ENCODE measurements at places on chromosomes 7 and 10.

- no peak for DNase-seq
These were observed 16.2 kb downstream of the SORBS1 start for GRCh38 chr10:95544783-95545500.

DNA sequence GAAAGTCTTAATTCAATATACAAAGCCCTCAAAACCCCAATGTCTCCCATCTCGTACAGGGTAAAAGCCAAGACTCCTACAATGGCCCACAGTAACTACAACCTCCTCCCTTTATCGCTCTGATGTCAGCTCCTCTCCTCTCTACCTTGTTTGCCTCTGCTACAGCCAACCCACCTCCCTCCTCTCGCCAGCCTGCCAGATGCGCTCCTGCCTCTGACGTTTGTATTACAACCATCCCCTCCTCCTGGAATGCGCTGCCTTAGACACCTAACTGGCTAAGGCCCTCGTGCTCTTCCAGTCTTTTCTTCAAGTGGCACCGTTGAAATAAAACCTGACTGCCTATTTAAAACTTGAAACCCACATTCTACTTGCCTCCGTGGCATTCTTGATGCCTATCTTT lies 115.3 kb upstream of the MYO3A start:
- DNase-seq: no peak

DNA sequence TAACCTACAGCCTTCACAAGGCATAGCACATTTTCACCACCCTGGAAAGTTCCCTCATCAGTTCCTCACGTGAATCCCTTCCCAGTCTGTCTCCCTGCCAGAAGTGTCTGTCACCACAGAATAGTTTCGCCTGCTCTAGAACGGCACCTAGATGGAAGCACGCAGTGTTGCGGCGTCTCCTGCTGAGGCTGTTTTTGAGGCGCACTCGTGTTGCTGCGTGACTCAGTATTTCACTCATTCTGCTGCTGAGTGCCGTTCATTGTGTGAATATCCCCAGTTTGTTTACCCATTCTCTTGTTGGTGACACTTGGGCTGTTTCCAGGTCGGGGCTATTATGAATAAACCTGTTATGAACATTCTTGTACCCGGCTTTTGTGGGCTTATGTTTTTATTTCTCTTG lies 12.8 kb downstream of the NOS3 start:
- DNase-seq: no peak

- no peak for DNase-seq
These were observed 250.0 kb upstream of the KLF6 start for GRCh38 chr10:4034907-4035598.

DNA sequence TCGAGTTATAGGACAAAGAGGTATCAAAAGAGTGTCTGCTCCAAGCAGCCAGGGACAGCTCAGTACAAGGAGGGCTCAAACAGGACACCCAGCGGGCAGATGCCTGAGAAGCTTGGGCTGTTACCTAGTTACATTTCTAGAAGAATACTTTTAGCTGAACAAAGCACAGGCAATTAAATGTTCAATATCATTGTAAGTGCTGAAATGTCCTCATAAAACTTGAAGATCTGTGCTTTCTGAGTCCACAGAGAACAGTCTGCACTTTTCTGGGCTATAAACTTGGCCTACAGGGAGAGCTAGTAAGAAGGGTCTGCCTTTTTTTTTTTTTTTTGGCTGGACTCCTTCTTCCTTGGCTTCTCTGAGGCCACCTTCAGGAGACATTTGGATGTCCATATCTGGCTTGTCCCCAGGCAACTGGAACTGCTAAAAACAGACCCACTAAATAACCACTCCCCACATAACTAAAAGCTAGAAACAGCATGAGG lies 123.2 kb downstream of the SLC16A9 start:
- DNase-seq: no peak

DNA sequence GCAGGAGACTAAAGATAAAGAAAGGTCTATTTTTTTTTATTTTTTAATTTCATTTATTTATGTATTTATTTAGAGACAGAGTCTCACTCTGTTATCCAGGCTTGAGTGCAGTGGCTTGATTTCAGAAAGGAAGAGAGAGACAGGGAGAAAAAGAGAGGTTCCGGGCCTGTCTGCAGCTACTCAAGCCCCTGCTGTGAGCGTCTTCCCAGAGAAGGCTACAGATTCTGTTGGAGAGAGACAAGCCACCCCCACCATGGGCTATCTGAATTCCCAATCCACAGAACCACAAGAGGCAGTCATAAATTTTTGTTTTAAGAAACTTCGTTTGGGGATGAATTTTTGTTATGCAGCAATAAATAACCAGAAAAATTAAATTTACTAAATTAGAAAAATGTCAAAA lies 68.1 kb downstream of the CALN1 start:
- DNase-seq: no peak

- DNase-seq: peak; percentile 11
These were observed 97.2 kb upstream of the DKK1 start for GRCh38 chr10:52216852-52217251.

GRCh38 chr7:20305726-20306125 lies 25.0 kb upstream of the ITGB8 start:
- DNase-seq: no peak

DNA sequence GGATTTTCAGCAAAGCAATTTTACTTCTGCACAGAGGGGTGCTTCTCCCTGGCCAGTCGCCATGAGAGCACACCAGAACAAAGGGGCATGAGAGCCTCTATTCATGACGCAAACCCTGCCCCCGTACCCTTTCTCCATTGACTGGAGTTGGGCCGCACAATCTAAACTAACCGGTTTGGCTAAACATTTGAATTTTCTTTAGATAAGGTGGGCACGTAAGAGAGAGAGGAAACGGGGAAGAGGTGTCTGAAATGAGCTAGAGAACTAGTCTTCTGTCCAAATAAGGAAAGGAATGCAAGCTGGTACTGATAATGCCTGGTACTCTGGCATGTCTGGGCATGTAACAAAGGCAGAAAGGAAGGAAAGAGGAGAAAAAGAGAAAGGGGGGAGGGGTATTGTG lies 13.2 kb upstream of the SCIN start:
- DNase-seq: no peak

GRCh38 chr10:79142064-79142491 lies 73.3 kb downstream of the ZMIZ1 start:
- DNase-seq: no peak

DNA sequence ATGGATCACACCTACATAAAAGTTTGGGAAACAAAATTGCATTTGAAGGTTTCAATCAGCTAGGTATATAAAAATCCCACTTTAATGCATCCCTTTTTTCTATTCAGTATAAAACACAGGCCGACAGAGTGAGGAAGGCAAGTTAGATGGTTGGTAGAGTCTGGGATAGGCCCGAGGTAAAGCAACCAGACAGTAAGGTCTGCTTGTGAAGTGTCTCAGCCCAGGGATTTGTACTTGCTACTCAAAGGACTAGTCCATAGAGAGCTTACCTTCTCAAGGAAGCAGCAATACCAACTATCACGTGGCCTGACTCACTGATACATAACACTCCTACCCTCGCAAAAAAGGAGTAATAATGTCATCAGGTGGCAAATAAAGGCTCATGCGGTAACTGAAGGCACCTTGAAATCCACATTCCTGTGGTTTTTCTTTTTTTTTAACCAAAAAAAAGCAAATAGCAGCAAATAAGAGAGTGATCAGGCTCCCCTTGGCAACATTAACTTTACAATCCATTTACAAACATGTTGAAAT lies 56.2 kb upstream of the ATP6V0A4 start:
- DNase-seq: no peak

DNA sequence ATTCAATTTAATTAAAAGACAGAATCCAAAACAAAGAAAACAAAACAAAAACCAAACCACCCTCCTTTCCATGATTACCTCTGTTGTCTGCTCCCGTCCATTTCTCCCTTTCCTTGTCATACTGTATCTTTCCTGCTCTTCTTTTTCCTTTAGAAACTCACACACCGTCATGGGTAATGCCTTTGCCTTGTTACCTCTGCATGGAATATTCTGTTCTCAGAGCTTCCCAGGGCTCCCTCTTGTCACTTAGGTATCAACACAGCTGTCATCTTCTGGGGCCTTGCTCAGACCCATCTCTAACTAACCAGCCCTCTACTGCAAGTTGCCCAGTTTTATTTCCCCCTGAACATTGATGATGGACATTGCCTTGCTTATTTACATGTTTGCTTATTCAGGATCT lies 30.2 kb upstream of the GIMAP8 start:
- DNase-seq: no peak

DNA sequence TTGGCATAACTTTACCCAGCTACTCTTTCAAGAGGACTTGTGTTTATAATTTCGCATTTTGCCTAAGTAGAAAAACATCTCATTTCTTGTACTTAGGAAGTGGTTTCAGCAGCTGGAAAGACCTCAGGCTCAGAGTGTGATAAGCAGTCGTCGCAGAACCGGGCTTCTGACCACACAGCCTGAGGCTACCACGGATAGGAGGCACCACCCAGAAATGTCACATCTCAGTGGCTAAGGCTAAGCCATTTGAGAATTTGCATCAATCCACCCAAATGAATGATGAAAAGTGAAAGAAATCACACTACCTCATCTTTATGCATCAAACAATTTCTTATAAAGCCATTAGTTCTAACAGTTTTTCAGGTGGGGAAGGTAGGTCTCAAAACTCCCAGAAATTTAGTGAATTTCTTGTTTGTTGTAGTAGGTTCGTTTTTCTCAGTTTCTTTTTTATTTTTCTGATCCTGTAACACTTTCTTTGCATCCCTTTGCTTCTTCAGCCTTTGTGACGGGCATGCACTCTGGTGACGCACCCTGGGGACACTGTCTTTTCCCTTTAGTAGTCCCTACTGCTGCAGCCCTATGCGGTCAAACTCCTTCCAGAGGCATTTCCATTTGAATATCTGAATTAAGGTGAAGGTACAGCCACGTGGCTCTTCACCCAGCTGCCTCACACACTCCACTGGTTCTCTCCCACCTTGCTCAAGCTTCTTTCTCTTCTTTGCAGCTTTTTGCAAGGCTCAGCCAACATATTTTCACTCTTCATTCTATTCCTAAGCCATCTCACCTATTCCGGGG lies 68.5 kb downstream of the MAP3K8 start:
- no peak for DNase-seq

GRCh38 chr10:93266858-93267257 lies 193.2 kb downstream of the CYP26A1 start:
- DNase-seq: no peak

DNA sequence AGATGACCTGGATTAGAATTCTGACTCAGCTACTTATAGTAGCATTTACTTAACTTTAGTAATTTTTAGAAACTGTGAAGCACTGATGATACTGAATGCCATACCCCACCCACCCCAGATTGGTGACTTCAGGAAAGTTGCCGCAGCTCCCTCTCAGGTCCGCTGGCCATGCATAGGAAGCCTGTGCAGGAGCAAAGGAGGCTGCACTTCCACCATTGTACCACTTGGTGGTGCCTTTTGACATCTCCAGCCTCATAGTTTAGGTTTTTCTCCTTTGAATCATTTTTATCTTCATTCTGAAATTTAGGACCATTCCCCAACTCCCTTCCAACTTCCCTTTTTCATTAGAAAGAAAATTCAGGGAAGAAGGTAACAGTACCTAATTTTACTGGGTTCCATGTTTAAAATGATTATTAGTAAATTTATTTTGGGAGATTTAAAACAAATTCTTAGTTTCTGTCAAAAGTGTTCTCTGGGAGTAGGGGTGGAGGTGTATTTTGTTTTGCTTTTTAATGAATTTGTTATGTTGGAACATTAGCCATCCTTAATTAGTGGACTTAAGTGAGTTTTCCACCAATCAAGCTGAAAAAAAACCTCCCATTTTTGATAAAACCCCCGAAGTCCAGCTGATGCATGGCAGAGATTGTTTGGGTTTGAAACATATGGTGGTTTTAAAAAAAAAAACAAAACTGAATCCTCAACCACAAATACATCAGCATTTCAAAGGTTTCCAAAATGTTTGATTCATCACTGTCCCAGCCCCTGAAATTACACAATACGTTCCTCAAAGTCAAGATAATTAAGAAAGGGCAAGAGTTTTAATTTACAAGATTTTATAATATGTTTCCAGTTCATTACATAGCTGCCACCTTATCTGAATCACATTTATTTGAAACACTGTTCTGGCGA lies 109.6 kb downstream of the WNT2 start:
- no peak for DNase-seq

DNA sequence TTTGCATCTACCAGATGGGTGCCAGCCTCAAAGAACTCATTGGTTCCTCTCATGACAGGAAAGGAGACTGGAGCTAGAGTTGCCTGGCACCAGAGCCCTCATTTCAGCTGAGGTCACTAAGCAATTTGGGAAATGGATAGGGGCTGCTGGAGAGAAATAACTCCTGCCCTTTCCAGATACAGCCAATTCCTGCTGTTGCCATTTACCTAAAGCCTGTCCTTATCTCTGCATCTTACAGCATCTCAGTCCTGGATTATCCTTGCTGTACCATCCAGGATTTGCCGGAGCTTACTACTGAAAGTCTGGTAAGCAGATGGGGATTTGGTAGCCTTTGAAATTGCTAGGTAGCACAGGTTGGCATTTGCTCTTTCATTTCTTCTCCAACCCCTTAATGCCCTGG lies 31.9 kb upstream of the SMKR1 start:
- no peak for DNase-seq

- no peak for DNase-seq
These were observed 821 bp downstream of the SLC35B4 start for GRCh38 chr7:134315679-134316538.

GRCh38 chr7:1733908-1734730 lies 64.0 kb downstream of the ELFN1 start:
- DNase-seq: no peak

DNA sequence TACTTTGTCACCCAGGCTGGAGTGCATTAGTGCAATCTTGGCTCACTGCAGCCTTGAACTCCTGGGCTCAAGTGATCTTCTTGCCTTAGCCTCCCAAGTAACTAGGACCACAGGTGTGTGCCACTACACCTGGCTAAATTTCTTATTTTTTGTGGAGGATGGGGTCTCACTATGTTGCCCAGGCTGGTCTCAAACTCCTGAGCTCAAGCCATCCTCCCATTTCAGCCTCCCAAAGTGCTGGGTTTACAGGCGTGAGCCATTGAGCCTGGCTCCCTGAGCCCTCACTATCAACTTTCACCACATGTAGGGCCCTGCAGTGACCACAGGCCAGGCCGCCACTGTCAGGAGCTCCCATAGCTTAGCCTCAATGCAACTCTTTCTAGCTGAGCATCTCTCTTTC lies 110.2 kb downstream of the CUL2 start:
- no peak for DNase-seq

DNA sequence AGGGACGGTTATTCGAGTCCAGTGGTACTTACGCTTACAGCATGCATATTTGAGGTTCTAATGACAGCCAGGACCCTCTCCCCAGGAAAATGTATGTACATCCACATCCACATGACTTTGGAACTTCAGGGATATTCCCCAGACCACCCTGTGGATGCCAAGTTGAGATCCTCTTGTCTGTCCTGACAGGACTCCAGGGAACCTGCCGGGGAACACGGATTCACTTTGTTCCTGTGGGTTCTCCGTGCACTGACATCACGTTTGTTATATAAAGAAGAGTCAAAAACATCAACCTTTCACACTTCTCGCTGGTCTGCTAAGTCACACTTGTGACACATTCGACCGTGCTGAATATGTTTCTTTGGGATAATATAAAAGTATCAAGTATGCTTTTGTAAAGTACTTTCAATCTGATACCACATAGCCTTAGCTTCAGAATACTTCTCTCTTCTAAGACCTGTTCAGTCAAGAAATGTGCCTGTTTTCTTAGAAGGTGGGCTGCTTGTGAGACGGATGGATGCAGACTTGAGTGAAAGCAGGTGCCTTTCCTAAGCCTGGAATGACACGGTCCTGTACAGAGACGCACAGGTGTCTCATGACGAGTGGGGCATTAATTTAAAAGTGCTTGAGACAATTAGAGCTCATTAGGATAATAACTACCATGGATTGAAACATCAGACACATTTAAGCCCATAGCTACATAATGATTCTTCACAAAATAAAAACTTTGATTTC lies 38.7 kb downstream of the CALML5 start:
- no peak for DNase-seq

Measured in NCI-H2081 treated with DMSO at 0.1 percent for 48 hours (cell line).